ENCODE measurements at places on chromosomes 12 and 14.

DNA sequence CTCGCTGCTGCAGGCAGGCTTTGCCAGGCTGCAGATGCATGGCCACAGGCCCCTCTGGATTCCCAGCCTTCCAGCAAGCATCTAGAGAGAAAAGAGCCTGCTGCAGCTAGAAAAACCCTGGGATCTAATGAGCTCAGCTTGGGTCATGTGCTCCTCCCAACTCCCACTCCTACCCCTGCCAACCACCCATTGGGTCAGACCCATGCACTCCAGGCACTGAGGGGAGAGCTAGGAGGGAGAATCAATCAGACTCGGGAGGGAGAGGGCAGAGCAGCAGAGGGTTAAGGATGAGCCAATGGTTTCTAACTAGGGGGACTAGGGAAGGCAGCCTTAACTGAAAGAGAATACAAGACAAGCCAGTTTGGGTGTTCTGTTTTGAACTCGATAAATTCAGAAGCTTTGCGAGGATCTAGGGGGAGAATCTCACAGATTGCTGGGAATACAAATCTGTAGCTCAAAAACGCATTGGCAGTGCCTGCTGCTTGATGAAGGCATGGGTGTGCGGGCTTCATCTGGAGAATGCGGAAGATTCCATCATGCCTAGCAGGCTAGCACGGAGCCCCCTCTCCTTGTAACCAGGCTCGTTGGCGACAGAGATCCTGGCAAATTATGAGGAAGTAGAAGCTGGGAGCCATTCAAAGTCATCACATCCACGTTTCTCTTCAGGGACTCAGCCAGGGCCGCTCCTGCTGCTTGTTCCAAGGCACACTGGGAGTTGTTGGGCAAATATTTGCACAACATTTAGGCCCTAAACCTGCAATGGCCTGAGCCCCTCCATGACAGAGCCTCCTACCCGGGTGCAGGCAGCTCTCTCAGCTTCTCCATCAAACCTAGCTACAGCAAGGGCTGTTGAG, 56.4 kb downstream of the VCPKMT start:
- no peak for DNase-seq

- no peak for DNase-seq
Measured at GRCh38 chr14:57811998-57812546, 53.8 kb downstream of the SLC35F4 start.

GRCh38 chr14:102316338-102316742, 3.2 kb upstream of the ZNF839 start:
- no peak for DNase-seq

DNA sequence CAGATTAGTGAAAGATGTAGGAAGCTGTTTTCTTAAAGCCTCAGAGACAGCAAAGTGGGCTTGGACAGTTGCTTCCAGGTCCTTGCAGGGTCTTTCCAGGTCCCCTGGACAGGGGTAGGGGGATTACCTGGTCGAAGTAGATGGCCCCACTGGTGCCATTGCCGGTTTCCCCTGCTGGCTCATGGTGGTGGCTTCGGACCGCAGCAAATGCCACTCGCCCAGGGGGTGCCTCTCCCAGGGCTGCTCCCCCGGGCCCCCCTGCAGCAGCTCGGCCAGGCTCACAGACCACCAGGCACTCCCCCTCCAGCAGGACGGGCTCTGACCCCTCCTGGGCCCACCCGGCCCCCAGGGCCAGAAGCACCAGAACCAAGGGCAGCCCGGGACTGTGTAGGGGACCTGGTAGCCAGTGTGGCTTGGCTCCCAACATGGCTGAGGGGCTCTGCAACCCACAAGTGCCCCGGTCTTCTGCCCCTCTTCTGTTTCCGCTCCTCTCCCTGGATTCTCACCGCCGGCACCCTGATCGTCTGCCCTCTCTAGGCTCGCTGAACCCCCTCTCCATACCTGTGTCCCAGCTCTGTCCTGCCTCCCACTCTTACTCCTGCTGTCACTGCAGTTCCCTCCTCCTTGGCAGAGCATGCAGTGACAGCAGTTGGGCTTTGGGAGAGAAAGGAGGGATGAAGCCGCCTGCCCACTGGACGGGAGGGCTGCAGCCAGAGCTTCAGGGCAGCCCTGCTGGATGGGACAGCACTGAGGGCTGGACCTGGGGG, 657 bp downstream of the CBLN3 start:
- no peak for DNase-seq

DNA sequence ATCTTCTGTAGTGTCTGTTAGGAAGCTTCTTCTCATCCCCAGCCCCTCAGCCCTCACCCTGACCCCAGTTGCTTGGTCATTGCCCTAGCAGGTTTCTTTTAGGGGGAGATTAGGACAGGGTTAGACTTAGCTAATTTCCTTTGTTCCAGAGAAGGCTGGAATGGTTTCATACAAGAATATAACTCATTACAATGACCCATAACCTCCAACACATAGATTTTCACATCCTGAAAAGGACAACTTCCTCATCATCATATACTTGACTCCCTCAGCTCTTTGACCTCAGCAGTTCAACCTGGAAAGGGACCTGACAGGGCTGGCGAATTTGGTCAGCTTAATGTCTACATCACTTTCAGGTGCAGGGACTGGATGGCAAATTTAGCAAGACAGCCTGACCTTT, 8.0 kb upstream of the BHLHE41 start:
- DNase-seq, result no peak

- no peak for DNase-seq
Measured at GRCh38 chr14:104678901-104679705, 10.3 kb upstream of the INF2 start.

DNA sequence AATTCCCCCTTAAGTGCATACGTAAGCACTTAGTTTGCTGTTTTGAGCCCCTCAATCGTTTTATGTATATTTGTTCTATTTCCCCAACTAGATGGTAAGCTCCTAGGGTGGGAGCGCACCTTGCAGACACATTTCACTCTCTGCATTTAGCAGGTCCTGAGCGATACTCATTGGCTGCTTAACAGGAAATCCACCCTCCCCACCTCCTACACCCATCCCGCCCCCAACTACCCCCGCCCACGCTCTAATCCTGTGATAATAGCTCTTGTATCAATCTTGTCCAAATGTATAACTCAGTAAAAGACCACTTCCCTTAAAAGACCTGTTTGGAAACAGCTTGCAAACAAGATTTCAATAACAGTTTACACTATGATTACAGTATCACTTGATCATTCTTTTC, 8.1 kb downstream of the LPAR5 start:
- no peak for DNase-seq

- no peak for DNase-seq
Measured at GRCh38 chr12:119710374-119710964, 42.5 kb downstream of the PRKAB1 start.

DNA sequence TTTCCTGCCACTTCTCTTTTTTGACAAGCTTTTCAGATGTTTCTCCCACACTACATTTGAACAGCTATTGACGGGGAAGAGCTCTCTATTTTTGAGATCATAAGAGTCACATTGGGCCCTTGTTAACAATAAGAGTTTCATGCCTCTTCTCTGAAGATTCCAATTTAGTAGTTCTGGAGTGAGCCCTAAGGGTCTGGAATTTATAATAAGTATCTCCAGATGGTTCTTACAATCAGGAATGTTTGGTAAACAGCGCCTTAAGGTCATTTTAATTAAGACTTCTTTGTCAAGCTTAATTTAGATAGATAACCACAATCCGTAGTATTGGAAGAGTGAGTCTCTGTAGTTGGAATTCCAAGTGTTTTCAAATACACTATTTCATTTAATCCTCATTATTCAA, 60.6 kb upstream of the HECTD1 start:
- no peak for DNase-seq

GRCh38 chr12:52022841-52023181, 16.1 kb downstream of the TAMALIN start:
- no peak for DNase-seq

DNA sequence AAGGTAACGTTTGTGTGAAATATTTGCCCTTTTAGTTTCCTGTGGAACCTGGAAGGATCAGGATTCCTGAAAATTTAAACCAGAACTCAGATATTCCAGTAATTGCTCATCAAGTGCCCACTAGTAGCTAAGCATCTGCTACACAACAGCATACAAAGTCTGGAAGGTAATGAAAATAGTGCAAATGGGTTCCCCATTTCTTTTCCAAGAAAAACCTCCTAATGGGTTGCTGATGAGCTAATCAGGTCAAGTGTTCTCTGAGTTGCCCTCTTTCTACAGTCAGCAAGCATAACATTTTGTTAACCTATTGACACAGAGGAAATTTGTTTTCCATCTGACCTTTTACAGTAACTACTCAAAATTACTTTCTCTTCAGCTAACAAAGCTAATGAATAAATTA, 83.6 kb upstream of the PMCH start:
- no peak for DNase-seq

GRCh38 chr14:33432407-33433023, 493.8 kb downstream of the NPAS3 start:
- no peak for DNase-seq

DNA sequence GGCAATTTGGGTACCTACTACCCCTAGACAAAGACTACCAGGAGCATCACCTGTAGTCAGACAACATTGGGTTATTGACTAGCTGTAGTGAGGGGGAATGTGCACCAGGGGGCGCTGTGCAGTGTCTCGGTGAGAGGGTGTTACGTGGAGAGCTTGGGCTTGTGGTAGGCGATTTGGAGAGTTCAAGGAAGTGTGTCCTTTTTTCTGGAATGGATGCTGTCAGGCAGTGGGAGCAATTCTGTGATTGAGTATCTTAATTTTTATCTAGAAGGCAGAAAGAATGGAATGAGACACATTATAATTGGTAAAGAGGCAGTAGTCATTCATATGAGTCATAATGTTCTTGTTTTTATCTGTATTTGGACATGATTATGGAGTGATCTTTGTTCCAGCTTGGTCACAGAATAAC, 187.7 kb downstream of the GALC start:
- peak; percentile 27 for DNase-seq

- no peak for DNase-seq
Measured at GRCh38 chr12:67517181-67517887, 131.2 kb upstream of the DYRK2 start.

GRCh38 chr12:89208661-89209096, 143.6 kb downstream of the DUSP6 start:
- no peak for DNase-seq

DNA sequence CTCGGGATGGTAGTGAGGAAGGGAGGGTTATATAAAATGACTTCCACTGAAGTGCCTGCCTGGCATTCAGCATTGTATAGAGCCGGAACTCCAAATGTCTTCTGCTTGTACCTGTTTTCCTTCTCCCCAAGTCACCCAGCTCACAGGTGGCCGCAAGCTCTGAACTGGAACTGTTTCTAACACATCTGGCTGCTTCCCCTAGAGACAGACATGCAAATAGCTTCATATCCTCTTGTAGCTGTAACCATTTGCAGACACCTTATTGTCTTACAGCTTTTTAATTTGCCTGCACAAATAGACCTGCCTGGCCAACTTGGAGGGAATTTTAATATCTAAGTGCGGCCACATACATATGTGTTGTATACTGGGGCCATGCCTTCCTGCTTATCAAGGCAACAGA, 126.0 kb downstream of the CHST11 start:
- peak; percentile 71 for DNase-seq

DNA sequence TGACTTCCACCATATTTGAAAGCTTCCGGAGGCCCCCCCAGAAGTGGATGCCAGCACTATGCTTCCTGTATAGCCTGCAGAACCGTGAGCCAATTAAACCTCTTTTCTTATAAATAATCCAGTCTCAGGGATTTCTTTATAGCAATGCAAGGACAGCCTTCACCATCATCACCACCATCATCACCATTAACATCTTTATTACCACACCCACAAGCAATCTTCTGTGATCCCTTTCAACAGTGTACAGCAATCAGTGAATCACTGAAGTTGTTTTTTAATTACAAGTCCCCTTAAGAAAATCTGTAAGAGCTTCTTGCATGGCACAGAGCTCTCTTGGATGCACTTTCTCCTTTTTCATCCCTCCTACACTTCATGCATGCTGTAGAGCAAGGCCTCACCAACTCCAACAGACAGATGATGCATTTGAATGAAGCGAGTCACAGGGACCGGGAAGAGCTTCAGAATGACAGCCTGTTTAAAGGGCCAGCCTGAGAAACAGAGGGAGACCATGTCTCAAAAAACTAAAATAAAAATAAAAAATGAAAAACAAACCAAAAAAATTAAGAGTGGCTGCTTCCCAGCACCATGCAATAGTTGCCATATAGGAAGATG, 83.6 kb upstream of the VASH1 start:
- no peak for DNase-seq

GRCh38 chr12:92047393-92047826, 98.2 kb downstream of the BTG1 start:
- no peak for DNase-seq

- no peak for DNase-seq
Measured at GRCh38 chr12:75759196-75759595, 247.8 kb upstream of the KRR1 start.

Measured in GM19239 (cell line).